ENCODE measurements at places on chromosomes 6 and 20.

- DNase-seq, result no peak
Measured at GRCh38 chr6:14455427-14455826, 337.9 kb downstream of the CD83 start.

- peak; percentile 46 for DNase-seq
Measured at GRCh38 chr6:37822851-37823682, 3.5 kb downstream of the ZFAND3 start.

DNA sequence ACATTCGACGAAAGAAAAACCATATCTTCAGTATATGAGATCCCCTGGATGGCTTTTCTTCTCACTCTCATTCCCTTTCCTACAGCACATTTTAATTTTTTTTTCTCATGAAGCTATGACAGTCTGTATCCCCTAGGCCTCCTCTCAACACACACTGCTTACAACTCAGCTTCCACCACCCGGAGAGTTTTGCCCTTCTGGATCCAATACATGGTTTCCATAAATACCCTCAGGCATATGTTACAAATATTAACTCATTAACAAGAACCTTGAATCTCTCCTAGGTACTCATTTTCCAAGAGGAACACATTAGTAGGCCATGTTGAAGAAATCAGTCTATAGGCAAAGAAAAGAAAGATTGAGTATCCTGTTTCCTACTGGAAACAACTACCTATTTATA lies 44.0 kb downstream of the PAK5 start:
- DNase-seq, result no peak

- no peak for DNase-seq
Measured at GRCh38 chr6:129638055-129638684, 71.8 kb downstream of the ARHGAP18 start.

DNA sequence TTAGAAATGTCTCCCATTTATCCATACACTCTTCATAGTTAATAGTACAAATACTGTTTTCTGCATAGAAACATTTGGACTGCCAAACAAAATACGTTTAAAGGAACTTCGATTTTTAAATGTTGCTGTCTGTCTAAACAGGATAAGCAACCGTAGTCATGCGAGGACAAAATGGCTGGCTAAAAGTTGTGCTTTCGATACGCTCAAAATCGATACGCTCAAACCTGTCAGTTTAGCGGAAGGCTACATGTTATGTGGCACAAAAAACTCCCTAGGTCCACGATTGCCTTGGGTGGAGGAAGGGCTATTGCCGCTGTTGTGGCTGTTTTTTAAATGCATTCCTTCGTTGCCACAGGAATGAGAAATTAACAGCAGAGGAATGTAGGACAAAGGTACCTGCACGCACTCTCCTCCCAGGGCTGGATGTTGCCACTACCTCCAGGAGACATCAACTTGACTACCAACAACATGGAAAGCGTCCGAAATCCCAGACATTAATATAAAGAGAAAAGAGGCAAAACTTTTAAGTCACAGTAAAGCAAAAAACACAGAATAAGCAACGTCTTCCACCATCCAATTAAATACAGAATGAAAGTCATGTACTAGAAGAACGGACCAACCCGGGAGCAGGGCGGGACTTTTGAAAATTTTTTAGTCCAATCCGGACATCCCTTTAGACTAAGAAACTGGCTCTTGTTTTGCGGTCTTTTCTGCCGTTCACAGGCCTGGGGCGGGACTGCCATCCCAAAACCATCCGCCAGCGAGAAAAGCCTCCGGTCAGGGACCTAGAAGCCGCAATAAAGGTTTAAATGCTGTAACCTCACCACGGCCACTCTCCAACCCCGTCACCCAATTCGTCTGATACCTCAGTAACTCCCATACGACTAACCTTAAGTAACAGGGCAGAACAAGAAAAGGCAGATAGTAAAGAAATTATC lies 32.2 kb upstream of the HFE start:
- peak; percentile 78 for DNase-seq

- no peak for DNase-seq
Measured at GRCh38 chr20:57708694-57709673, 831 bp downstream of the PMEPA1 start.

- DNase-seq, result no peak
Measured at GRCh38 chr20:43537921-43538877, 20.6 kb upstream of the SGK2 start.

GRCh38 chr20:47360297-47361056 lies 4.0 kb upstream of the ZMYND8 start:
- DNase-seq, result no peak

- no peak for DNase-seq
Measured at GRCh38 chr6:6966127-6966526, 141.6 kb upstream of the RREB1 start.

GRCh38 chr6:158628542-158628941 lies 16.0 kb downstream of the DYNLT1 start:
- DNase-seq, result no peak

DNA sequence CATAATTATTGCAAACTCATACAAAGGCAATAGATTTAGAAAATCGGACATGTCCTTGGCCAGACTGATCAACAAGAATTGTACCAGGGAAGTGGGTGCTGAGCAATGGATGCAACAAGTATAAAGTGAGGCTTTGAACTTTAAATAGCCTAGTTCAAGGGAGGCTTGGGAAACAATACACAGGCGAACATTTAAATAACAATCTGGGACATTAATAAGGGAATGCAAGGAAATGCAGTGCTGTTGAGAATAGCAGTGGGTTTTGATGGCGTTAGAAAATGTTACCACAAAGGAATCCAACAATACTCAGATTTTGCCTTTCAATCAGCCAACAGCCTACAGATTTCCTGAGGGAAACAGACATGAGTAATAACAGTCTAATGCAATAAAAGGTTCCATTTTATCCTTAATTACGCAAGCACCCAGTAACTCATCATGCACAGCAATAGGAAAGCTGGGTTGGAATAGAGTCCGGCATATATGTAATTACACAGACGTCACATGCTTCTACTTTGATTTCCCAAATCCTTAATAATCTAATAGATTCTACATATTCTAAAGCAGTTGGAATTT lies 134.6 kb downstream of the PHACTR1 start:
- DNase-seq, result no peak

DNA sequence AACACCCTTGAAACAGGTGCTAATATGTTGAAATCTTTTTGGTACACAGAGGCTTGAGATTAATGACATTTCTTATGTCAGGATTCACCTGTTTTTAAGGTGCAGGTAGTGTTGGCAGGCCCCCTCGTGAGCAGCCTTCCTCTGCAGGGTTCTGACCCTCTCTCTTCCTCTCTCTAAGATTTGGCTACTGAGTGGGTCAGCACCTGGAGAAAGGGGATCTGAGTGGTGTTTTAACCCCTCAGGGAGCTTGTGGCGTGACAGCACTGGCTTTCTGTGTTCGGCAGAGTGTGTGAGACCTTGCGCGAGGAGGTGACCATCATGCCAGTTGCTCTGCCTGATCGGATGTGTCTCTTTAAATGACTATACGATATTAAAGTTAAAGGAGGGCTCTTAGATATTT lies 37.1 kb downstream of the HIVEP1 start:
- DNase-seq, result no peak

GRCh38 chr6:54193560-54193959 lies 82.3 kb downstream of the MLIP start:
- no peak for DNase-seq

DNA sequence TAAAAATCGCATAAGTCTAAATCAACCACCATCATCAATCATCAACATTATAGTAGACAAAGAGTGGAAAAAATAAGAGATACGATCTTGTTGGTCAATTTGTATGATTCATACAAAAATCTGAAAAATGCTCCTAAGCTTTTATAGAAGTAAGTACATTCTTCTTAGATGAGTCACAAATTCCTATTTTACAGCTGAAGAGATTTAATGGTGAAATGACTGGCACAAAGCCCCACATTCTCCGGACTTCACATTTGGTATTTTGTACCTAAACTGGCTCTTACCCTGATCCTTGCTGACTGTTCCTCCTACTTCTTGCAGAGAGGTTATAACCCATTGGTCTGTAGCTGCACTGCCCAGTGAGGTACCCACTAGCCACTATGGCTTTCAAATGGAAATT lies 29.9 kb upstream of the PREP start:
- no peak for DNase-seq

DNA sequence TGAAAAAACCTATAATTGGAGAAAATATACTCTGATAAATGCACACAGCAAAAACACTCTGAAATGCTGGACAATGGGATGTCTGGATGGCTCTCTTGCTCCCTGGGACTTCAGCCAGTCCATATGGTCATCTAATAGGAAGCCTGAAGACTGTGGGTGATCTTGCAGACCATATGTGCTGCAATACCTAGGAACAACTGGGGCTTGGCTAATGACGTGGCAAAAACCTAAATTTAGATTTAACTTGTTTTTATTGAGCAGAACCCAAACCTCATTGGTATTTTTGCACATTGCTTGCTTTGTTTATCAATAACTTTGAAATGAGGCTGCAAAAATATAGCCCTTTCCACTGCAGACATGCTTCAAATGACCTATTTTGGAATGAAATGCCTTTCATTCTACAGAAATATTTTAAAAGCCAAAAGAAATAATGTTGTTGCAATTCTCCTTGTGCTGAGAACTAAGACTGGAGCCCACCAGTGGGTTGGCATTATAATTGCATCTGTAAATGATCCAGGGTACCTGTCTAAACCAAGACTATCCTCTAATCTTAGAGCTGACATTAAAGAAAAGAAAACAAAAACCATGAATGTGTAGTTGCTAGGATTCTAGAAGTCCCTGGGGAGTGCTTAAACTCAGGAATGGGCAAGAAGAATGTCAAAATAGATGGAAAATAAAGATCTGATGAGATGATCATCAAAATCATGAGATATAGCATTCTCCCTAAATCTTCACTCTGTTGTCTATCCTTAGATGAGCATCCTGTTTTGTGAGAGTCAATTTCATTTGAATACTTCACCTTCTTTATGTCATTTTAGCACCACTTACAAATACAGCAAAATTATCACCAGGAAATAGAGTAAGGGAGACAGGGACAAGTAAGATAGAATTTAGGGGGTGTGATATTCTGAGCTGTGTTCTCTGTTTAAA lies 152.1 kb upstream of the RIMS1 start:
- no peak for DNase-seq

GRCh38 chr20:23641936-23642751 lies 4.4 kb upstream of the CST3 start:
- no peak for DNase-seq

DNA sequence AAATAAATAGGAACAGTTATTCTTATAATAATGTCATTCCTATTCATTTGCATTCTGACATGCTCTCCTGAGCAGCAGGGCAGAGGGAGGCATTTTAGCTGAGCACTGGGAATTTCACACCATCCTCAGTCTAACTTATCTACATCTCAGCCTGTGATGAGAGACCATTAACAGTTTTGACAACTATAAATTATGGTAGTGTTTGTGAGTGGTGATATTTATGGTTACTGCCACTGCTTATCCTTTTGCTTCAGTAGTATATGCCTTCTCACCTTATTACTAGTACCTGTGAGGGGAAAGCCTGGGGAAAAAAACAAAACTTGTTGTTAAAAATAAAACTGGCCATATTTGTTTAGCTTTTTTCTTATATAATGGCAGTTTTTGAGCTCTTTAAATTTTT lies 17.0 kb upstream of the CHD6 start:
- no peak for DNase-seq

- DNase-seq, result no peak
Measured at GRCh38 chr20:48722002-48722731, 105.6 kb downstream of the PREX1 start.

DNA sequence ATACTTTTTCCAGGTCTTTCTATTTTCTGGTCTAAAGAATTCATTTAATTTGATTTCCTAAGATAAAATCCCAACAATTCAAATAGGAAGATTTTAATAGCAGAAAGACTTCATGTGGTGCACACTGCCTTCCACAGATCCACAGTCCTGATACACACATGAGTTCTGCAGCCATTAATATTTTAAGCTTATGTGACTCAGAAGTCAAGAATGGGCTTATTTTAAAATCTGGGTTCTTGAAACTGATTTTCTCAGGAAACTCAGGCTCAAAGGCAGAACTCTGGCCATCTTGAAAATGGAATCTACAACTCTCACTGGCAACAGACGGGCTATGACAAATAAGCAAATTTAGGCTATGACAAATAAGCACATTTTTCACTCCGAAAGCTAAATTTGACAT lies 88.2 kb downstream of the COL12A1 start:
- DNase-seq, result no peak

DNA sequence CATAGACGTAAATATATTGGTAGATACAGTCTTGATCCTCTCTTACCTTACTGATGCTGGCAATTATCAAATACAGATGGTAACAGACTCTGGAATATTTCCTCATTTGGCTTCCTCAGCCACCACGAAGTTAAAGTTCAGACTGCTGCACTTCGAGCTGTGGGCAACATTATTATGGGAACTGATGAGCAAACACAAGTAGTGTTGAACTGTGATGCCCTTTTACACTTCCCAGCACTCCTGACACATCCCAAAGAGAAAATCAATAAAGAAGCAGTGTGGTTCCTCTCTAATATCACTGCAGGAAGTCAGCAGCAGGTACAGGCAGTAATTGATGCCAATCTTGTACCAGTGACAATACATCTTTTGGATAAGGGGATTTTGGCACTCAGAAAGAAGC lies 162.7 kb upstream of the NT5E start:
- no peak for DNase-seq

- DNase-seq, result no peak
Measured at GRCh38 chr6:1697688-1698351, 88.1 kb downstream of the FOXC1 start.

- DNase-seq, result no peak
Measured at GRCh38 chr20:7760247-7761031, 179.8 kb downstream of the HAO1 start.

DNA sequence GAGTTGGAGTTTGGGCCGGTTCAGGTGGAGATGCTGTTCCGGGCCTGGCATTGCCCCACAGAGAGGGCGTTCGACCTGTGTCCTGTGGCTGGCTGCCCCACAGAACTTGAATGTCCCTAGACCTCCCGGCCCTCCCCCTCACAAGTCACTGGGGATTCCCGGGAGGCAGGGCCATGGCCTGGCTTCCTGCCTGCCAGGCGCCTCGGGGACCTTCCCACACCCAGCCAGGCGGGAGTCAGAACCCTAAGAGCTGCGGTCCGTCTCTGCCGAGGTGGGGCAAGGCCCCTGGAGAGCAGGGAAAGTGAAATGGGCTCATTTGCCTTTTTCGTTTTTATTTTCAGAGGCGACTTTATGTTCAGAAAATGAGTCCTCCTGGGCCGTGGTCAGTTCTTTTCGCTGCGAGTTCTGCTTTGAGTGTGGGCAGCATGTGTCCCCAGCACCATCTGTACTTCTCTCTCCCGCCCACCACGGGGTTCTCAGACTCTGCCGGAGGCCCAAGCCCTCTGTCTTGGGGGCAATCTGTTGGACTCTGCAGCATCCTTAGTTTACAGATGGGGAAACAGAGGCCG lies 8.5 kb downstream of the RBM38 start:
- DNase-seq, result peak; percentile 60

DNA sequence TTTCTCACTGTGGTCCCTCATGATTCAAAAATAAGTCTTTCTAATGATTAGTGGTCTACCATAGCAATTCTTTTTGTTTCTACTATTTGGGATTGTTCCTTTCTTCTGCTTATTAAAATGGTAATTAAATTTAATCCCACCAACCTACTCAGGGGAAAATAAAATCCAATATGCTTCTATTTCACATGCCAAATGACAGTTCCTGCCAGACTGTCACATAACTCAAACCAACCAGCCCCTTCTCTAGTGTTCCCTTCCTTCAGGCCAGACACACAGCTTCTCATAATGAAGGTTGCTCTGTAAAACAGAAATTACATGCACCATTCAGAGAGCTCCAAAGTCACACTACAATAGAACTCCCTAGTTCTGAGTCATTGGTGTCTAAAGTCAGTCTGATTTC lies 23.2 kb downstream of the PAK5 start:
- DNase-seq, result no peak

GRCh38 chr20:8132484-8133309 lies 631 bp downstream of the PLCB1 start:
- no peak for DNase-seq

GRCh38 chr20:47334022-47334551 lies 22.4 kb downstream of the ZMYND8 start:
- DNase-seq, result no peak

Data from activated T-cell treated with anti-CD3 and anti-CD28 coated beads for 48 hours (primary cell).